ENCODE measurements at places on chromosomes 2 and 18.

GRCh38 chr2:159456500-159457426, 159.6 kb downstream of the BAZ2B start:
- DNase-seq, result no peak

DNA sequence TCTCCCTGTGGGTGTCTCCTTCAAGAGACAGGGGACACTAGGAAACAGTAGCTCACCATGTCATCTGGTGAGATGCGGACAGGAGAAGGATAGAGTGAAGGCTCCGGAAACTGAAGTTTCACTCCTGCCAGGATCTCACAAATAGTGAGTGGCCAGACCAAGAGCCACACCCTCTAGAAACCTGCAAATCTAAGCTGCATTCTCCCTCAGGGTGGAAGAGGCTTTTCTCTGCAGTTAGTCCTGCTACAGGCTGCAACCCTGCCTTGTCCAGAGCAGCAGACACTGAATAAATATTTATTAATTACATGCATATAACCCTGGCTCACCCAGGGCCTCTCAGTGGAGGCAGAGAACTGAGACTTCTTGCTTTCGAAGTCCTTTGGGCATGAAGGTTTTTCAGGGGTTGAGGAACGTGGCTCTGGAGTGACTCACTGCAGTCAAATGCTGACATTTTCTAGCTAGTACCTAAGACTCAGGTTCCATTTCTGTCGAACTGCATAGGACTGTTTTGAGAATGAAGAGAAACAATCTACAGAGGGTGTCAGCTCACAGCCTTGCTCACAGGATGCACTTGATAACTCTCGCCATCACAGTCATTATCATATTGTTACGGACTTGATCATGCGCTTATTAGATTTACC, 87.3 kb downstream of the ACTR2 start:
- no peak for DNase-seq

DNA sequence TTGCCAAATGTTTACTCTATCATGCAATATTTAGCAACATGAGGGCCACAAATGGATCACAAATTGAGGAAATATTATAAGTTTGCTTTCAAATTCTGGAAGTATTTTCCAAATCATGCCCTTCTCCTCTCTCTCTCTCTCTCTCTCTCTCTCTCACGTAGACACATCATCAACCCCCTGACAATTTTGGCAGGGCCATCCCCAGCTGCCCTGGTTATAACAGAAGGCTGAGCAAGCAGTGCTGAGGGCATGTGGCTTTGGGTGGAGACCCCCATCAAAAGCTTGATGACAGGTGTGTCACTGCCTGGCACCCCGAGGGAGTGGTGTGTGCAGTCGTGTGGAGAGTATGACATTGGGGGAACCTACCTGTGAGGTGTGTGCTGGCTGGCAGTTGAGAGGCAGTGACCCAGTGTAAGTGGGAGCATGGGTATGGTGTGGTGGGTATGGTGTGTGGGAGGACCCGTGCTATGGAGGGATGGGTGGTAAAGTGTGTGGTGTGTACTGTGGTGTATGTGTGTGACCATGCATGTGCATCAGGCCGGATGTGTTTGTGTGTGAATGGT, 224.5 kb downstream of the TTC32 start:
- no peak for DNase-seq

GRCh38 chr2:86140969-86141392, 34.9 kb downstream of the PTCD3 start:
- no peak for DNase-seq

- DNase-seq, result no peak
These were observed 236.9 kb upstream of the REV1 start for GRCh38 chr2:99726691-99727090.

DNA sequence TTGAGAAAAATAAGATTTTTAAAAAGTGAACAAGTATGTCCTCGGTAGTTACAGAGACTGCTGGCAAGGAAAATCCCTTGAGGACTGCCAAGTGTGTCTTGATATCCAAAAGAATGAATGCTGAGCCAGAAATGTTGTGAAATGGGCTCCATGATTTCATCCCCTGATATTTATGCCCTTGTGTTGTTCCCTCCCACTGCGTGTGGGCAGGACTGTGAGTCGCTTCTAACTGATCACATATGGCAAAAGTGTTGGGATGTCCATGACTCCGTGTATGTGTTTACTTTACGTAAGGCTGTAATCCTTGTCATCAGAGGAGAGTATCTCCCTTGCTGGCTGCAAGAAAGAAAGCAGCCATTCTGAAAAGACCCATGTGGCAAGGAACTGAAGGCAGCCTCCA, 285.1 kb downstream of the SS18 start:
- no peak for DNase-seq

- no peak for DNase-seq
These were observed 33.7 kb downstream of the BOK start for GRCh38 chr2:241592126-241592845.

GRCh38 chr2:212923393-212923792, 228.0 kb downstream of the IKZF2 start:
- no peak for DNase-seq

DNA sequence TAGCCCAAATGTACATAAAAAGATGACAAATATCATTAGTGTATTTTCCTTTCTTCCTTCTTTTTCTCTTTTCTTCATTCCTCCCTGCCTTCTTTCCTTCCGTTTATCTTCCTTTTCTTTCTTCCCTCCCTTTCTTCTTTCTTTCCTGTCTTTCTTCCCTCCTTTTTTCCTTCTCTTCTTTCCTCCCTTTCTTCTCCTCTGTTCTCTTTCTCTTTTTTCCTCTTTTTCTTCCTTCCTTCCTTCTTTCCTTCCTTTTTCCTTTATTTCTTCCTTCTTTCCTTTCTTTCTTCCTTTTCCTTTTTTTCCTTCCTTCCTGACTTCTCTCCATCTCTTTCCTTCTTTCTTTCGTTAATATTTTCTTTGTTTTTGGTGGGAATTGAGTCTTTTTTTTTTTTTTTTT, 256.9 kb upstream of the CNTNAP5 start:
- no peak for DNase-seq

DNA sequence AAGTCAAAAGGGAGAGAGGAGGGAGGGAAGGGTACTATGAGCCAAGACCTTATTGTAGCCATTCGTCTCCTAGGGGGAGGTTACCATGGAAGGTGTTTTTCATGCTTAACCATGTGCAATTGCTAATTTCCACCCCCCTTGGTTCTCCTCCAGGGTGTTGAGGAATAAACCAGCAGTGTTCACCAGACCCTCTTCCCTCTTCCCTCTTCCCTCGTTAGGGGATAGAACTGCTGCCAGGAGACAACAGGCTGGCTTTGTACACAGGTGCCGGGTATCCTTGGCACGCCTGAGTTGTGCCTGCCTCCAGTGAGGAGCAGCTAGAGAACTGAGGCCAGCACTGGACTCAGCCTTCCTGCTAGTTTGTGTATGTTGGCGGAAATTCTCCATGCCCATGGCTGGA, 41.1 kb upstream of the ARL5A start:
- DNase-seq, result no peak

GRCh38 chr2:102044235-102044896, 52.6 kb downstream of the IL1R2 start:
- no peak for DNase-seq

DNA sequence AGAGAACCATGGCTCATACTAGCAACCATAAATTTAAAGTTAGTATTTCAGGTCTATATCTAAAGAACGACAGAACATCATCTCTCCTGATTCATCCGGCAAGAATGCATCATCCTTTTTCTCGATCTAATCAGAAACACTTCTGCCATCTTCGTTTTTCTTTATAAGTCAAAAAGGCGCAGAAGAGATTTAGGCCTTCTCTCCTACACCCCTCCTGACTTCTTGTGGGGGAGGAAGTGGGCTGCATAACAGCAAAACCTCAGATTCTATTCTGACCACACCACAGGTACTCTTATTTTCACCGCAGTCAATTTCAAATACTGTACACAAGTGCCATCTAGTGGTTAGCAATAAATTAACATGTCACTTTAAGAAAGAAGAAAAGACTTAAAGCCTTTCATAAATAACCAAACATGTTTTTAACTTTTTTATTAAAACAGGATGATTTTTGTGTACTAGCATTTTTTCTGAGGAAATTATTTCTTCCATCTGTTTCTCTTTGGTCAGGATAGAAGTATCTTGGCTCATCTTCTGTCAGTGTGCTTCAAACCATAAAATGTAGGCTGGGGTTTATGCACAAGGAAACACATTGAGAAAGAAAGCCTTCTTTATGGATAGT, 48.4 kb upstream of the PIK3C3 start:
- no peak for DNase-seq

- peak; percentile 40 for DNase-seq
These were observed 125.3 kb downstream of the TWIST2 start for GRCh38 chr2:238973038-238973739.

GRCh38 chr2:55901941-55902340, 21.6 kb downstream of the EFEMP1 start:
- no peak for DNase-seq

- DNase-seq, result no peak
These were observed 34.6 kb downstream of the ZBTB7C start for GRCh38 chr18:48374423-48375149.
